Karpas-422 (cell line): ENCODE measurements at places on chromosomes 7 and 10.

DNA sequence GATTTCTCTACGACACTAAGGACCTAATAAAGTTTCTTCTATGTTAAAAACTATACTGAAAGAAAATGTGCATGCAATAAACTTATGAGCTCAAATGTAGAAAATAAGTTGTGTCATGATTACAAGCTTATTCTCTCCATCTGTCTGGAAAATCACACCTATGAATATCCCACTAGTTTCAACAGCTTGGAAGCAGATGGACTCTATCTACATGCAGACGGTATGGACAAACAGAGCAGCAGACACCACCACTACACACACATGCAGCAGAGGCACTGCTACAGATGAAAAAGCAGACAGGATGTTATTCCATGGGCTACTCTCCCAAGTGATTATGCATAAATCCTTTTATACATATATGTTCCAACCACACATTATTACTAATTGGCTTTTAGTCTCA lies 123.4 kb upstream of the TARP start:
- DNase-seq, result no peak

- DNase-seq, result peak; percentile 64
Observed at GRCh38 chr7:55366461-55367070, 1.4 kb downstream of the LANCL2 start.

DNA sequence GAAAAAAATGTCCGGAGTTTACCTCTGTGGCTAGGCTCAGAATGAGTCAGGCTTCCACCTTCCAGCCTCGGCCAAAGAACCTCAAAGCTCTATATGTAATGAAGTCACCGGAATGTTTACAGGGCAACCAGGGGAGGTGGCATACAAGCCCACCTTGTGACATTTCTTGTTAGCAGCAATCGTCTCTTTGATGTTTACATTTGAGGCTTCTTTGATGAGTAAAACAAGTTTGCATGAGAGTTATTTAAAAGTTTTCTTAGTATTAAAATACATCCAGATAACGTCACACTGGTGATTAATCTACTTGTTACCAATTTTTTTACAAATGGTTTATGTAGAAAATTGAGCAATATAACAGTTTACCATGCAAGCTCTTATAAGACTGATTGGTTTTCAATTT lies 133.1 kb upstream of the ADAM12 start:
- DNase-seq, result no peak

- peak; percentile 79 for DNase-seq
Observed at GRCh38 chr10:123967626-123968243, 76.1 kb upstream of the CPXM2 start.

GRCh38 chr7:122942059-122942458 lies 53.4 kb downstream of the TAS2R16 start:
- no peak for DNase-seq

DNA sequence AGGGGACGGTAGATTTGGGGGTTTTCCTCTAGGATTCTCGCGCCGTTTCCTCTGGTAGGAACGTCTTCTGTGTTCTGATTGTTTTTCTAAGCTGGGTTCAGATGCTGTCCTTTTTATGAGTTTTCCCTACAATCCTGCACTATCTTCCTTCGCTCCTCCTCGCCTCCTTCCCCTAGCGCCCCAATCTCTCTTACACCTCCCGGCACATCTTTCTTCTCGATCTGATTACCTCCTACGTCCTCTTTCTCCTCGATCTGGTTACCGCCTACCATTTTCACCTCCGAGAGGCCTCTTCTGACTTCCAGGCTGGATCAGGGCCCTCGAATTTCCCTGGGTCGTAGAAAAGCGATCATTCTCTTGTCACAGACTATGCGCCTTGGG lies 413 bp downstream of the BUD31 start:
- peak; percentile 66 for DNase-seq

GRCh38 chr7:139479620-139480019 lies 3.9 kb downstream of the KLRG2 start:
- DNase-seq, result no peak

DNA sequence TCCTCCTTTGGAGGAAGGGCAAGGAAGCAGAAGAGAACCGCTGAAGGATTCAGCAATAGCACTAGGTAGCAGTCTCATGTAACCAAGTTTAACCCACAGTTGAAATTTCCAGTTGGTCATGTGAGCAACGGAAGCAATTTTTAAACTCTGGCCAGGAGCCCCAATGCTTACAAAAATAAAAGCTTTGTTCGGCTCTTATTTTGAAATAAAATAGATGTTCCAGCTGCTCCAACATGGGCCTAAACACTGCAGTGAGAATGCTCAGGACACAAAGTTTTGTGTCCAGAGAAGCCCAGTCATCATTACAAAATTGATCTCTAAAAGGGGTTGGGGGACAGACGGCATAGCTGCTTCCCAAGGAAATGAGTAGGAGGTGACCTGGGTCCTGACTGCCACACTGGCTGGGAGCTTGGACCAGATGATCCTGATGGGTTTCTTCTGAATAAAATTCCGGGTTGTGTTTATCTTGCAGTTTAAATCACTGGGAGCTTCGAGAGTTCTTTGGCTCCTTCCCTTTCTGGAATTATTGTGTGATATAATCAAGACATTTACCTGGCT lies 452 bp upstream of the TMEM140 start:
- DNase-seq, result no peak

GRCh38 chr7:31100445-31100844 lies 48.3 kb downstream of the ADCYAP1R1 start:
- no peak for DNase-seq

DNA sequence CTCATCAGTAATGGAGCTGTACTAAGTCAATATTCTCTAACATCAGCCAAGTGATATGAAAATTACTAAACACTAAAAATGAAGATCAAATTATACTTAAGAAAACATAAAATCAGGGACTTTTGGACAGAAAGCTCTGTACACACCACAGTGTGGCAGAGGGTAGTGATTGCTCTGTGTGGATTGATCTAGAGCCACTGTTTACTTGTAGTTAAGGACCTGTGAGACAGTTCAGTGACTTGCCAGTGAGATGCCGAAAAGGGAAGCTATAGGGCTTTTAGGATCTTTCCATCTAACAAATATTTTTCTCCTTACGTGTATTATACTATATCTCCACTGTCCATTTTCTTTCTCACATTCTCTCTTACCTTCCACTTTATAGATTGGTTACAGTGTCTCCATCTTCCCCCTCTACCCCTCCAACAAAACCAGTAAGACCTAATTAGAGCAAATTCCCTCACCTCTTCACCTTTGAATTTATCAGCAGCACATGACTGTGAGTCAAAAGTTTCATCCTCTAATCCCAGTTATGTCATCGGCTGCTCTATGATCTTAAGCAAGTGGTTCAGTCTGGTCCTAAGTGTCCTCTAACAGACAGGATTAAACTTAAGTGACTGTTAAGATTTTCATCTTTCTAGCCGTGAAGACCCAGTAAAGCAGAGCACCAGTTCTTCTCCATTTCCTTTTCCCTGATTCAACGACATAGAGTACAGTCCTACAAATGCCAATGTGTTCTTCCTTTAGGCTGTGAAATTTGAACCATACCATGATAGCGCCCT lies 6.9 kb downstream of the PIK3CG start:
- no peak for DNase-seq

- DNase-seq, result no peak
Observed at GRCh38 chr10:128466831-128467371, 340.7 kb upstream of the MKI67 start.

GRCh38 chr7:140342727-140343514 lies 55.4 kb downstream of the SLC37A3 start:
- DNase-seq, result peak; percentile 75

DNA sequence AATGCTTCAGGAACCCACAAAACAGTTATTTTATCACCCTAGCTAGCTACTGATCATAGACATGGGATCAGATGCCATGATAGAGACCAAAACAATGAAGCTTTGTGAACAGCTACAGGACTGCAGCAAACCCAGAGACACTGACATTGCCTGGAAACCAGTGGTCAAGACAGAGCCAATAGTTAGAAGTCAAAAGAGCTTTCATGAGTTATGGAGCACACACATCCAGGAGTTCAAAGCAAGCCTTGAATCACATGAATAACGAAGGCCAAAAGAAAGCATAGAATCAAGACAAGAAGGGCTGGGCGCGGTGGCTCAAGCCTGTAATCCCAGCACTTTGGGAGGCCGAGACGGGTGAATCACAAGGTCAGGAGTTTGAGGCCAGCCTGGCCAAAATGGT lies 34.5 kb upstream of the GSAP start:
- no peak for DNase-seq

- DNase-seq, result peak; percentile 76
Observed at GRCh38 chr10:121608469-121609190, 10.4 kb upstream of the FGFR2 start.

DNA sequence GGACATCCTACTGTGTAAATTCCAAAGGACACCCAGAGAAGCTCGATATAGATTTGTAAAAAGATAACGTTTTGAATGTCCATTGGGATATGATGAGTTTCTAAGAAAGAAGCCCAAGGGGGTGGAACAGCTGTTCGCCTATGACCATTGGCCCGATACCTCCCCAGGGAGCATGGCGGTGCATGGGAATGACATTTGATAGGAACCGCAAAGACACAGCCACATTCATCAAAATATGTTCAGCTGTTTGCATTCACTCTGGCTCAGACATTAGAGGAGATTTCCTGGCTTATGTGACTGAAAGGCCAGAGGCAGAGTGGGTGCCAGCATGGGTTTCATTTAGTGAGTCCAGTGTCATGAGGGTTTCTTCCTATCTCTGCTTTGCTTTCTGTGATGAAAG lies 56.0 kb upstream of the BAIAP2L1 start:
- DNase-seq, result no peak

GRCh38 chr10:125911990-125912389 lies 15.6 kb downstream of the FANK1 start:
- no peak for DNase-seq

- no peak for DNase-seq
Observed at GRCh38 chr10:23099816-23100215, 4.4 kb downstream of the MSRB2 start.

- DNase-seq, result no peak
Observed at GRCh38 chr10:127068485-127068884, 127.9 kb downstream of the INSYN2A start.

- no peak for DNase-seq
Observed at GRCh38 chr10:75744261-75744660, 312.8 kb downstream of the LRMDA start.

DNA sequence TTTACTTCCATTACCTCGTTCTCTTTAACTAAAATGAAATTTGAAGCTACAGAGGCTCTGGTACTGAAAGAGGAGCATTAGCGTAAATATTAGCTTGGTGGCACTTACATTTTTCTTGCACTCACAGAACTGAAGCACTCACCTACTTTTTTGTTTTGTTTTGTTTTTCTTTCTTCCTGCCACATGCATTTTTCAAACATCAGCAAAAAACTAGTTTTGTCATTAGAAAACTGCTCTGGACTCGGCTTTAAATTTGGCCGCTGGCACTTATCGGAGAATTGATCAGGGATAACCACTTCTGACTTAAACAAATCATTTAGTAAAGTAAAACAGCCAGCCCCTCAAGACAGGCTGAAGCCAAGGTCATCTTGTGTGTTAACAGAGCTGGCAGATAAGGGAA lies 216.3 kb downstream of the SFMBT2 start:
- no peak for DNase-seq

DNA sequence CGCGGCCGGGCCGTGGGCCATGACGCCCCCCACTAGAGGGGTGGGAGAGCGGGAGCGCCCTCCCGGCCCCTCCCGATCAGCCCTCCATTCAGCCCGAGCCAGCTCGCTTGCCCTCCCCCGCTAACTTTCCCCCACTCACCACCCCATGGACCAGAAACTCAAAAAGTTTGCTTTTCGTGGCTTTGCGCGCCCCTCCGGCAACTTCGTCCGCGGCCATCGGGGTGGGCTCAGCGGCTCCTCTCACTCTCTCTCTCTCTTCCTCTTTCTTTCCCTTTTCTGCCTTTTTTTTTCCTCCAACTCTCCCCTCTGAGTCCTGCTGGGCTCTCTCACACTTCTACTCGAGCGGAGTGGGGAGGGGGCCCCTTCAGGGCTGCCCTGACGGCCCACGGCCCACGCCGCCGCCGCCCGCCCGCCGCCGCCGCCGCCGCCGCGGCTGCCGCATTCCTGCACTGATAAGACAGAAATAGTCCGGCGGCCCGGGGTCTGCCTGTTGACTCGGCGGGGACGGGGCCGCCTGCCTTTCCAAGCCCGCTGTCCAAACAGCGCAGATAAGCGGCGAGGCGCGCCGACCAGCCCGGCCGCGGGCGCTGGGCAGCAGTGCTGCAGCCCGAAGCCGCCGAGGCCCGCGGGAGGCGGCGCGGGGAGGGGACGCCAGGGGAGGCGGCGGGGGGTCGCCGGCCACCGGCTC lies at the start of gene SMARCD3:
Gene SMARCD3, minus strand, starts transcription at position 349 of the 688 bp plus-strand sequence. Its CDS starts 132 bp downstream, at position 217.
- DNase-seq, result no peak

DNA sequence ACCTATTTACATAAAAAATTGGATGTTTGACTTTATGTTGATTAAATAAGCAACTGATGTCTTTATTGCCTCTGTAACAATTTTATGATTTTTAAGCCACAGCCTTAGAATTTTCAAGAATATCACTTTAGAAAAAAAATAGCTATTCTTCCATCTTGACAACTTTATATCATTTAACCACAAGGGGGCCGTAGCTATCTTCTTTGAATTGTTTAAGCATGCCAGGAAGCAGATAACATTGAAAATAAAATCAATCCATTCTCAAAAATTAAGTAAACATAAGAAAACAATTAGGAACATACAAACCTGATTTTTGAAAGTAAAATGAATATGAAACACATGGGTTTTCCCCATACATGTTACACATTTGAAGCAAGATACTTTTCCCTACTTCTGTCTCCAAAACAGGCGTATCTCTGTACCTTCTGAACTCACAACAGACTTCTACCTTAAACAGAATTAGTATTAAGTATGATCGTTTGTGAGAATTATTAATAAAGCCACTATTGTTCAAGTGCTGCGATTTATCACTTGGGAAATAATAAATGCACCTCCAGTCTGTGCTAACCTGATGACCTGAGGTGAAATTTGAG lies 209.0 kb downstream of the CACNA2D1 start:
- DNase-seq, result peak; percentile 73

GRCh38 chr7:4025694-4026615 lies 656.1 kb upstream of the FOXK1 start:
- no peak for DNase-seq
